Astrocyte (in vitro differentiated cells and primary cell): ENCODE measurements at places on chromosomes 12 and 14. TPM values are rescaled to one million over a fixed set of nuclear protein-coding genes. Genes with fewer than 3 reads are reported as not detected.

Gene IAPP
- total RNA-seq = not detected in 2 replicates

Gene CLSTN3
- total RNA-seq = 26.7 and 29.6 TPM in 2 replicates

Gene USP44
- 4.3 and 5.4 TPM in 2 replicates for total RNA-seq

Gene GALNT16
- 6.2 and 6.3 TPM in 2 replicates for total RNA-seq

Gene GLIPR1L2
- total RNA-seq = 0.14 and 0.25 TPM in 2 replicates

- DNase-seq = no peak
Observed at GRCh38 chr14:56294128-56294527, 175.9 kb downstream of the PELI2 start.

DNA sequence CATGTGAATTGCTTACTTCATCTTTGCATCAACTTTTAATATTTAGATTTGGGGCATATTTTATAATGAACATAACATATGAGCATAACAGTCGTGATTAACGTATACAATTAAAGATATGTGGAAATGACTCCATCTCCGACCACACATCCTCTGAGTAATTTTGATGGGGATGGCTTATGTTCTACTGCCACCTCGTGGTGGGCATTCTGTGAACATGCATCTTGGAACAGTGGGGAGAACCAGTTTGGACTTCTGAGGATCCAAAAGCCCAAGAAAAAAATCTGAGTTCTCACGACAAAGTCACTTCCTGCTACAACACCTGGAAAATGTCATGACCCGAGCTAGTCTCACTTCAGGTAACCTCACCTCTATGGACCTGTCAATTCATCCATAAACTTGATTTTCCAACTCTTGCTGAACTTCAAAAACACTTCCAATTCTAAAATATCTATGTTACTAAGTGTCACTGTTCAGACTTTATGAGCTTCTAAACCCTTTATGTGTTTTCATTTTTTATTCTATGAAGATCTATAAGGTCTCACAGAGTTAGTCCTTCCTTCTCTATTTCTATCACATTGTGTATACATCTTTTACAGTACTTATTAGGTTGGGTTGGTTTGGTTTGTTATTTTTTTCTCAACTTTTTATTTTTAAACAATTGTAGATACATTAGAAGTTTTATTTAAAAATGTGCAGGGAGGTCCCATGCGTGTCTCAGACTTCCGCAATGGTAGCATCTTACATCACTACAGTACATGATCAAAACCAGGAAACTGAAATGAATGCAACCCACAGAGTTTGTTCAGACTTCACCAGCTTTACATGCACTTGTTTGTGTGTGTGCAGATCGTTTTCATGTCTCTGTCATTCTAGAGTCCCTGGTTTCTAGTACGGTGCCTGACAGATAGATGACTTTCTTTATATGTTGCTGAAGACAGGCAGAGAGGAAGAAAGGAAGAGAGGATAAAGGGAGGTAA is 38.2 kb upstream of the STAB2 start:
- peak; percentile 41 for DNase-seq

DNA sequence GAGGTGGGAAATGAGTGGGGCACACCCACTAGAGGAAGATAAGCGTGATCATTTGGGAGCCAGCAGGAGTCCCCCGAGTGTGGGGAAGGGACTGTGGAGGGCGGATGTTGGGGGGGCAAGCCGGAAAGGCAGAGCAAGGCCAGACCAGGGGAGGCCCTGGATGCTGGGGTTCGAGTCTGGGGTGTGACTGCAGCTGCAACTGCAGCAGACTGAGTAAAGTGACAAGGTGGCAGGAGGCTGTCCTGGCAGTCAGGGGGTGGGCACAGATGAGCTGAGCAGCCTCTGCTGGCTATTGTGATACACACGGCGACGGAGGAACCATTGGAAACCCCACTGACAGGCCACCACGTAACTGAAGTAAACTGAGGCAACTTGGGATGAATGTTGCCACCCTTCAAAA is 110.2 kb downstream of the LGMN start:
- no peak for DNase-seq
